ENCODE measurements at places on chromosomes 6 and 20.

DNA sequence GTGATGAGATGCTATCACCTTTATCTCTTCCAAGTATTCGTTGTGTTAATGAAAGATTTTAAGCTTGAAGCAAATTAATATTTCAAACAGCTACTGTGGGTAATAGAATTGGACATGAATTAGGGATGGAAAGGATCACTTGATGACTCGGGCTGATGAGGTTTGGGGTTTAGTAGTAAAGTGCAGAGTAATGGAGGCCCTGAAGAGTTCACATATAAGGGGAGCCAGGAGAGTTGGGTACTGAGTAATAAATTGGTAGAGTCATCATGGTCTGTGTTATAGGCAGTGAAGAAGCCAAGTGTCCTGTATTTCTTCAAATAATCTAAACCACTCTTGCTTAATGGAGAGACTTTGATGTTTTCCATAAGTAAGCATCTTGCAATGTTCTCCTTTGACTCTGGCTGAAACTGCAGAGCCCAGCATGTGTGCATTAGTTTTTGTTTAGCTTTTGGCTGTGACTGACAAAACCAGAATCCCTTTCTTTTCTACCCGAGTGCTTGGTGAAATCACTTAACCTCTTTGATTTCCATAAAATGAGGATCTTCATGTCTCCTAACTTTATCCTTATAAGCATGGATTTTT, 57.6 kb downstream of the L3MBTL3 start:
- no peak for DNase-seq

DNA sequence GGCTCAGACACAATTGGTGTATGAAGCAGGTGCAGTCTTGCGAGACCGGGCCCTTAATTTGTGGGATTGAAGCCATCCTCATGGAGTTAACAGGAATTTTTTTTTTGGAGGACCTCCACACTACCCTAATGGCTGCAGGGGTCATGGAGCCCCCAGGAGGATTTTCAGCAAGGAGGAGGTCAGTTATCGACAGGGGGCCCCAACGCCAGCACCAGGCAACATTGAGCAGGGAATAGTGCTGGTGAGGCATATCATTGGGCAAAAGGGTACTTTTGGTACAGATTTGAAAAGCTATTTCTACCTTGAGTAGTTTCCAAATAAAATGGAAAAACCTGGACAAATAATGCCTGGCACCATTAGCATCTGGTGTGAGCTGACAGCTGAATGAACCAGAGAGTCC, 6.7 kb downstream of the FAM50B start:
- DNase-seq: no peak

DNA sequence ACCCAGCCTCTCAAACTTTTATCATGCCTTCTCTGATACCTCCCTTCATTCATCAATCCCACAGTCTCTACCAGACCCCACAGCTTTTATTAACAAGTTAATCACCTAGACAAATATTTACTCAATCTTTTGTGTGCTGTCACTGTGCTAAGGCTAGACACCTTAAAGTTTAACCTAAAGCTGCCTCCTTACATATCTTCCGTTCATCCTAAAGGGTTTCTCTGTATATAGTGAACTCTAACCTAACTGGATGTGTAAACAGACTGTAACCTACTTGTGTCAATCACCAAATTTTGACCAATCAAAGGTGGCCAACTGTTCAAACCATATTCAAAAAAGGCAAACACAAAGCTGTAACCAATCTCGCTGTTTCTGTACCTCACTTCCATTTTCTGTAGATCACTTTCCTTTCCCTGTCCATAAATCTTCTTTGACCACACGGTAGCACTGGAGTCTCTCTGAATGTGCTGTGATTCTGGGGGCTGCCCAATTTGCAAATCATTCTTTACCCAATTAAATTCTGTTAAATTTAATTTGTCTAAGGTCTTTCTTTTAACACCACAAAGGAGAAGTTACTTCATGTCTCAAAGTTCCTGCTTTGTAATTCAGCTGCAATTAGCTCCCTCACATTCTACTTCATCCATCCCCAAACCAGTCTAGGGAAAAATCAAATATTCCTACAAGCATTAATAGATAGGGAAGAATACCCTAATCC, 72.5 kb downstream of the ARHGAP18 start:
- DNase-seq: no peak

GRCh38 chr6:89268776-89269175, 46.3 kb downstream of the GABRR2 start:
- DNase-seq: peak; percentile 18

DNA sequence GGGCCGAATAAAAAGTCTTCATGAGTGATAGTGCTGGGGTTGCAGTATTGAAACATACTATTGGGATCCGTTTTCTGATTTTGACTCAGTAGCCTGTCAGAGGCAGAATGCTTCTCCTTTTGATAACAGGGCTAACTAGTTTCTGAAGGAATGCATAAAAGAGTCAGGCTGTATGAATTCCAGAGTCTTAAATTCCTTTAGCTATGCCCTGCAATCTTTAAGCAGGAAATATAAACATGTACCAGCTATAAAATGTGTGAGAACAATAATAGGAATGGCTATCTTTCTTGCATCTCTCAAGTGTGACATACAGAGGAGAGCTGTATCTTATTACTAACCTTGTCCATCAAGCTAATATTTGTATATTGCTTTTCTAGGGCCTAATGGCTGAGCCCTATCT, 917.1 kb downstream of the KIF16B start:
- peak; percentile 60 for DNase-seq

GRCh38 chr6:22621028-22621427, 51.7 kb downstream of the HDGFL1 start:
- no peak for DNase-seq

DNA sequence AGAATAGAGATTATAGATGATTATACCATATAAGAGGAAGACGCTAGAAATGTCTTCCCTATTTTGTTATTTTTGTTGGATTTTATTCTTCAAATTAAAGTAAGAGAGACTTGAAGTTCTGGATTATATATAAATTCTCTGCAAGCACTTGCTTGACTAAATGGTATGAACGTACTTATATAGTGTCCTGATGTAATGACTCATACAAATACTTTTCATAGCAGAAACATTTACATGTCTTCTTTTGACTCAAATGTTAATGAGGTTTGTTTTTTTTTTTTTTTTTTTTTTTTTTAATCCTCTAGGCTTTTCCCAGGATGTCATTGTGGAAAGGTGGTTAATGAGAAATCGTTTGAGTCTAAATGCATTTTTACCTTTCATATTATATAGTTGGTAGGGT, 55.0 kb downstream of the PDE7B start:
- DNase-seq: peak; percentile 64

DNA sequence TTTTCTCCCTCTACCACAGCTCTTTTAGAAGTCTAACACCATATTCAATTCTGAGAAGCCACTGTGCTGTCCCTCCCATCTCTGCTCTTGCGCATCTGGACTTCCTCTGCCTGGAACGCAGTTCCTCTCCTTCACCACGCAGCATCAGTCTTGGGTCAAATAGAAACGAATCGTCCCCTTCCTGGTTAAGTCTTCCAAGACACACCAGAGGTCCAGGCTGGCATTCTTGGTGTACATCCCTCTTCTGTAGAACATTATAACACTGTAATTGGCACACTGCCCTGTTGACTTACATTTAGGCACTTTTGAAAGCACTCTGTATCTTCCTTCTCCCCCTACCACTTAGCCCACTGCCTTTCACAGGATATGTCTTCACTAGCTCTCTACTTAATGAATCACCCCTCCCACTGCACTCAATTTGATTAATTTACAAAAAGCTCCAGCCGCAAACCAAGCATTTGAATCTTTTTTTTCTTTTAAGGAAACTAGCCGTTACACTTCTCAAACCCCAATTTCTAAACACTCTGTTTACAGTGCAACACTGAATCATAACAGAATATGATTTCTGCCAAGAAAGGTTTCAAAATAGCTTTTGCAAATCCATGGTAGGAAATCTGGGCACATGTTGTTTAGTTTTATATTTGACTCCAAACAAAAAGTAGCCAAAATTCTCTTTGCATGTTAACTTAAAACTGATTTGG, 140.8 kb upstream of the CARMIL1 start:
- peak; percentile 86 for DNase-seq

- peak; percentile 78 for DNase-seq
Observed at GRCh38 chr6:44219053-44219814, 2.5 kb downstream of the MYMX start.

DNA sequence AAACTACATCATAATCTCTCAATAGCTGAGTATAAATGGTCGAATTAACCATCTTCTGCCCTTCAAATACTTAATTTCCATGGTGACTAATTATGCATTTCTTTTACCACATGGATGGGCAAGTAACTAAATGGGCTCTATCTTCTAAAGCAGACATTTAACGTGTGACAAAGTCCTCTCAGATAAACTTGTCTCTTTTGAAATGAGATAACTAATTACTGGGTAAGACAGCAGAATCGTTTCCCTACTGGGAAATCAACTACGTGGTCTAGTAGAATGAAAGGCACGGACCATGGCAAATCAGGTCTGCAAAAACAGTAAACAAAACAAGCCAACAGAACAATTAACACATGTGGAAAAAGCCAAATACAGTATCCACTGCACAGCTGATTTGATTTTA, 137.7 kb downstream of the BACH2 start:
- DNase-seq: no peak

GRCh38 chr20:31712564-31713311, 9.9 kb downstream of the BCL2L1 start:
- DNase-seq: peak; percentile 92

- peak; percentile 34 for DNase-seq
Observed at GRCh38 chr20:2507875-2508630, 662 bp downstream of the ZNF343 start.

- no peak for DNase-seq
Observed at GRCh38 chr6:127924440-127924839, 23.6 kb upstream of the THEMIS start.

DNA sequence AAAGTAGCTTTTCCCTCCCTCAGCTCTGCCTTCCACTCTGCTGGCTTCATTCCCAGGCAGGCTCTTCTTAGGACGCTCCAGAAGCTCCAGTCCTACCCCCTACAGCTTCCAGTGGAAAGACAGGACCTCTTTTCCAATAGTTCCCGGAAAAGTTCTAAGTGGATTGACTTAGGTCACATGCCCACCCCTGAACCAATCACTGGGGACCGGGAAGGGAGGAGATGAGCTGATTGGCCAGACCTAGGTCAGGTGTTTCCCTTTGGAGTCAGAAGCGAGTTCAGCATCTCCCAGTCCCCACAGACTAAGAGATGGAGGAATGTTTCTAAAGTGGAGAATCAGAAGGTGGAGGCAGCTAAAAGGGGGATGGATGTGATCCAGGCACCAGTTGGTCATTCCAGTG, 62.9 kb upstream of the KCNG1 start:
- DNase-seq: no peak

GRCh38 chr20:31869942-31870725, at the start of the genes DUSP15 and TTLL9:
TSS of gene DUSP15 (minus strand) at chr20:31870527. CDS start at chr20:31870337, 190 bp downstream.
TSS of gene TTLL9 (plus strand) at chr20:31870634. CDS start at chr20:31871127, 493 bp downstream.
- DNase-seq: no peak

- peak; percentile 75 for DNase-seq
Observed at GRCh38 chr6:22421198-22421597, 124.4 kb upstream of the PRL start.

DNA sequence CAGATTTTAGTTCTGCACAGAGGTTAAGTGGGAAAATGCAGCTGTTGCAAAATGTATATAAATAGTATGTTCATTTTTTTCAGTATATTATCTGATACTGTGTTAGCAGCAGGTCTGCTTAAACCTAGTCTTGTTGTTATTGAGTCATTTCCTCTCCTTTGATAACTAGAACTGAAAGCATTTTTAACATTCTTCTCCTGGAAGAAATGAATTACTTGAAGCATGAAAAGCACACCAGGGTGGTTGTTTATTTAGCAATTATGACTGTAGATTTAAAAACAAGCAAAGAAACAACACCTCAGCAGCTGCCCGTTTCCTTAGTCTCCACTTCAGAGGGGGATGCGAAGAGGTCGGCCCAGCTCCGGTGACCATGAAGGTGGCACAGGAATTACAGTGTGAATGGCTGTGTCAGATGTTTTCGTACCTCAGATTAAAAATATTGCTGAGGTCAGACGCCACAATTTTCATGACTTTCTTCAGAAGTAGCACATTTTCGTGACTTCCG, 53.5 kb downstream of the GOPC start:
- peak; percentile 75 for DNase-seq

DNA sequence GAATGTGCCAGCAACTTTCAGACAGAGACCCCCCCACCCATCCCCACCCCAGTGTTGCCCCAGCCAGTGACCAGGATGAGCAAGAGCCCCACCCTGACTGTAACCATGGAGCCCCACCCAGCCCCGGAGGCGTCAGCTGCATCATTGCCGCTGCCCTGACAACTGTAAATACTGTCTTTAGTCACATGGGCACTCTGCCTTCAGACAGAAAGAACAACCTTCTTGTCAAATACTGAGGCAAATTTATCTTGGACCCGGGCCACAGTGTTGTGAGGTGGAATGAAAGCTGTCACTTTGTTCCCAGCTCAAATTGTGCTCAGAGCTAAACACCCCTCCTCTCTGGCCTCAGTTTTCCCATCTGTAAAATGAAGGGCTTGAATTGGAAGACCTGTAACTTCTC, 23.7 kb downstream of the MOCS3 start:
- DNase-seq: peak; percentile 56

DNA sequence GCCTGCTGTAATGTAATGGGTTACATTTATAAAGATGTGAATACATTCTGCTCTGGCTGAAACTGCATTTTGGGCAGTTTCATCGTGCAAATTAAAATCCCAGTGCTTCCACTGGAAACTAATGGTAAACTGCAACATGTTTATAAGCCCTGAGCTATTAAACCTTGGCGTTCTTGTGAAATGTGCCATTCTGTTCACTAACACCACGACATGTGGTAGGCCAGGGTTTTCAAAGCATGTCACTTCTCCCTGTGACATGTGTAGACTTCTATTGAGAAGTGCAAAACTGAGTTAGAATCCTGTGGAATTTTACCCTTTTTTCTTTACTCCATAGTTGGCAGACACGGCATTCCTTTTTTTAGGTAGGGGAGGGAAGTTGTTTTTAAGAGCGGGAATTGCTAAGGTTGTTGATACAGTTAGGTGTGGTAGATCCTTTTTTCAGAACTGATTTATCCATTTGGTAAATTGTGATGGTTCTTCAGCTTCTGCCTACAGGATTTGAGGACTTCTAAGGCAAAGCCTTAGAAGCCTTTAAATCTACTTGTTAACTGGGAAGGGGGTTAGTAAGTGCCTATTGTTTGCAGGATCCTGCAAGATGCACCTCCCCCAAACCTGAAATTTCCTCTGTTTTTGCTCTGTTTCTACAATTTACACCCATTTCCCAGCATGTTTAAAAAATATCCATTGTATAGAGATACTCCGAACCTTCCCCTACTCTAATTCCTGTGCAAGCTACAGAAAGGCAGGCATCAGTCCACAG, 4.2 kb downstream of the SASH1 start:
- no peak for DNase-seq

- no peak for DNase-seq
Observed at GRCh38 chr6:6660339-6661045, 72.0 kb downstream of the LY86 start.

- no peak for DNase-seq
Observed at GRCh38 chr6:13304580-13305260, 23.6 kb downstream of the TBC1D7 start.

DNA sequence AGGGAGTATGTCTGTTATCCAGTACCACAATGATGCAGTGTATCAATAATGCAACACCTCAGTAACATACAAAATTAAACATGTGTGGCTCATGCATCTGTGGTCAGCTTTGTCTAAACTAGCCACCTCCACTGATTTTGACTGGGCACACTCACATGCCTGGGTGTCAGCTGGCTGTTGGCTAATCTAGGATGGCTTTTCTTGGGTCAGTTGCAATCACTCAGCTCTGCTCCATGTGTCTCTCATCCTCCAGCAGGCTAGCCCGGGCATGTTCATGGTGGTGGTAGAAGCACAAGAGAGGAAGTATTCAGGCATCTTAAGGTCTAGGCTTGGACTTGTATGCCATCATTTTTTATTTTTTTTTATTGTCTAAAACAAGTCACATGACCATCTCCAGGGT, 59.3 kb upstream of the JAG1 start:
- peak; percentile 25 for DNase-seq

Measured in EL (cell line).